ENCODE measurements at places on chromosomes 2 and 18.

DNA sequence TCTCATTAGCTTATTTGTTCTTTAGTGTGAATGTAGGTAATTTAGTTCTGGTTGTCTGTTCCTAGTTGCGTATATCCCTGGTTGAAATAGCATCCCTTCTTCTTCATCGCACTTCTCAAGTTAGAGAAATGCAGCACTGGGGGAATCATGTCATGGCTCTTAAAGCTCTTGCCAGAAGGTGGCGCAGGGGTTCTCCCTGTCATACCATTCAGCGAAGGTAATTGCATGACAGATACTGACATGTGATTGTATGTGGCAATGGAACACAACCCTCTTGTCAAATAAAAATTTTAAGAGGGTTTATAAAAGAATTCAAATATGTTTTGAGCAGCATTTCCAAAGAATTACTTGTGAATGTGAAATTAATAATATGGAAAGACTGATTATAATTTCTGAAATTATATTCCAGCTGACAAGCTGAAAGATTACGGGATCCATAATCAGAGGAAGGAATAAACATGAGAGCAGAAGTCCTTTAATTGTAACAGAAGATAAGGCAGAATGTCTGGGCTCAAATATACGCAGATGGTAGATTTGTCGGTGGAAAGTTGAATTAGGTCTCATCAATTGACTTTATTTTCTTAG lies 411.7 kb downstream of the DSEL start:
- DNase-seq: peak; percentile 15

- no peak for DNase-seq
These were observed 597.0 kb upstream of the NRXN1 start for GRCh38 chr2:51628917-51629316.

GRCh38 chr2:24617424-24617823 lies 126.4 kb downstream of the NCOA1 start:
- DNase-seq: no peak

- DNase-seq: no peak
These were observed 716.8 kb downstream of the EPHA4 start for GRCh38 chr2:220855296-220855695.

GRCh38 chr18:51643483-51643882 lies 446.0 kb upstream of the MEX3C start:
- no peak for DNase-seq

- no peak for DNase-seq
These were observed 325.6 kb upstream of the TNP1 start for GRCh38 chr2:217185265-217185995.

- DNase-seq: no peak
These were observed 4.4 kb upstream of the ACTG2 start for GRCh38 chr2:73888388-73888787.

DNA sequence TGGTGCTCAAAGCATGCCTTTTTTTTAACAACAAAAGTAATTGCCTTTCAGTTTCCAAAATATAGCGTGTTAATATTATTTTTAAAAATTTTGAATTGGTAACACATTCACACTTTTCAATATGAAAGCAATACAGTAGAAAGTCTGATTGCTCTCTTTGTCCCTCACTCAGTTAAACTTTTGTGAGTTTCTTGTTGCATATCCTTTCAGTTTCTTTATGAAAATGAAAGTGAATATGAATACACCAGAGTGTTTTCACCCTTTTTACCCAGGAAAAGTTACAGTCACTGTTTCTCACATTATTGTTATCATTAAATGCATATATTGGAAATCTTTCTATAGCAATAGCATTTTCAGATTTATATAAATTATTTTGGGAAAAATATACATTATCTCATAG lies 377.4 kb upstream of the CRIM1 start:
- DNase-seq: no peak

- DNase-seq: no peak
These were observed 5.2 kb downstream of the TGIF1 start for GRCh38 chr18:3455090-3455635.

DNA sequence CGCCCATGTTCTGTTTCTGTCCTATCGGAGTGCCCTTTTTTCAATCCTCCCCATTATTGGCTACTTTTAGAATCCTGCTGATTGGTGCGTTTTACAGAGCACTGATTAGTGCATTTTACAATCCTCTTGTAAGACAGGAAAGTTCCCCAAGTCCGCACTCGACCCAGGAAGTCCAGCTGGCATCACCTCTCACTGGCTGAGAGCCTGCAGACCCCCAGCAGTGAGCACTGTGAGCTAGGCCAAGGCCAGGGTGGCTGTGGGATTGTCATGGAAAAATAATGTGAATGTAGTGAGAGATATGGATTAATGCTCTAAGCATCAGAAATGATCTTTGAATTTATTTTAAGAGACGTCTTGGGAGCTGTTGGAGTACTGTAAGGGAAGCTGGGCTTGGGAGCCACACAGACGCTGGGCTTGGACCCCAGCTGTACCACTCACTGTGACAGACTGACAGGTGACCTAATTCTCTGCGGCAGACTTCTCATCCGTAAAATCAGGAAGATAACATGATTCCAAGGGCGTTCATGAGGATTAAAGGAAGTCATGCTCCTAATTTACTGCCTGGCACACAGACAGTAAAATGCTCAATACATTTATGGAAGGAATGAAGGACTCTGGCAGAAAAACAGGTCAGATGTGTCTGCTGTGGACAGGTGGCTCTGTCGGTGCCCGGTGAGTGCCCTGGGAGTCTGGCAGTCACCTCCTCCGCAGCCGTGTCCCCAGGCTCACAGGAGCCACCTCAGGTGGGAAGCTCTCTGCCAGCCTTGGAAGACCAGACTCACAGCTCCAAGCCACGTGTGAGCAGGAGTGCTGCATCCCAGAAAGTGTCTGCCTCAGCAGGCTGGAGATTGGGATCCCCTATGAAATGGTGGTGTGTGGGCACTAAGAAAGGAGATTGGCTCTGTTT lies 105.5 kb downstream of the FAM168B start:
- DNase-seq: no peak

- no peak for DNase-seq
These were observed 8.9 kb downstream of the COX5B start for GRCh38 chr2:97654791-97655190.

- no peak for DNase-seq
These were observed 170.4 kb downstream of the NCK2 start for GRCh38 chr2:105915005-105915558.

DNA sequence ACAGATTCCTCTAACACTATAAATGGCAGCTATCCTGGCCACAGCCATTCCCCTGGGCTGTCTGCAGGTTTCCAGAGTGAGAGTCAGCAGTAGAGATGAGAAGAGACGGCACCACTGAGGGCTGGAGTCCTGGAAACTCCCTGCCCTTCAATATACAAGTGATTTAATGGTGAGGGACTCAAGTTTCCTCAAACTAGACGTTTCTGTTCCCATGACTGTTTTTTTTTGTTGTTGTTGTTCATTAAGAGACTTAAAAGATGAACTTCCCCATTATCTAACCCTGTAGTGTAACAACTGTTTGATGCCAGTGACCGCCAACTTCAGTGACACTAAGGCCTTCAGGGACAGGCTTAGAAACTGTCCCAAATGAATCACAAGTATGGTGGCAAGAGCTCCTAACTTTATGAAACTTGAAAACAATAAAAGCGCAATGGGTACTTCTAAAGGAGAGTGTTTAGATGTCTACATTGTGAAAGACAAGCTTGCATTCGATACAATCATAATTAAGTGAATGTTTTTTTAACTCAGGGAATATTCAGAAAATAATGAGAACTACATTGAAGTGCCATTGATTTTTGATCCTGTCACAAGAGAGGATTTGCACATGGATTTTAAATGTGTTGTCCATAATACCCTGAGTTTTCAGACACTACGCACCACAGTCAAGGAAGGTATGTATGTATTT lies 34.0 kb downstream of the IL1R2 start:
- no peak for DNase-seq

- DNase-seq: no peak
These were observed 84.4 kb downstream of the CYRIA start for GRCh38 chr2:16581241-16581640.

GRCh38 chr2:145752091-145752806 lies 1232.3 kb upstream of the ZEB2 start:
- peak; percentile 52 for DNase-seq
